Trophoblast cell (in vitro differentiated cells and primary cell): ENCODE measurements at places on chromosomes 2 and 18.
A peak's percentile ranks its signal among the peaks of the same experiment; 100 is the strongest.

- no peak for DNase-seq
These were observed 144.7 kb downstream of the GLI2 start for GRCh38 chr2:120880381-120880780.

DNA sequence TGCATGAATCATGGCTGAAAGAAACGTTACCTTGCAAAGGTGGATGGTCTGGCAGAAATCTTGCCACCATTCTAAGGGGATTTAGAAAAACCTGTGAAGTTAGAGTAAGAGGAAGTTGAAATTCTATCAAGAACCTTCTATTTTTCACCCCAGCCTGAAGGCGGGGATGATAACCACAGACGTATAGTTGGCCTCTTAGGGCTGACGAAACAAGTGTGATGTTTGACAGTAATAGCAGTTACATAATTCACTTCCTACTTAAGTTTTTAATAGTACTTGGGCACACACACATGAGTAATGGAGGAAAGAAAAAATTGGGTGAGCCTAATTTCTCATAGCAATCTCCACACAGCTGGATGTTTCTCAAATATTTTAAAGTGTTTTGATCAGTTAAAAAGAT, 336.6 kb upstream of the SALL3 start:
- peak; percentile 18 for DNase-seq

DNA sequence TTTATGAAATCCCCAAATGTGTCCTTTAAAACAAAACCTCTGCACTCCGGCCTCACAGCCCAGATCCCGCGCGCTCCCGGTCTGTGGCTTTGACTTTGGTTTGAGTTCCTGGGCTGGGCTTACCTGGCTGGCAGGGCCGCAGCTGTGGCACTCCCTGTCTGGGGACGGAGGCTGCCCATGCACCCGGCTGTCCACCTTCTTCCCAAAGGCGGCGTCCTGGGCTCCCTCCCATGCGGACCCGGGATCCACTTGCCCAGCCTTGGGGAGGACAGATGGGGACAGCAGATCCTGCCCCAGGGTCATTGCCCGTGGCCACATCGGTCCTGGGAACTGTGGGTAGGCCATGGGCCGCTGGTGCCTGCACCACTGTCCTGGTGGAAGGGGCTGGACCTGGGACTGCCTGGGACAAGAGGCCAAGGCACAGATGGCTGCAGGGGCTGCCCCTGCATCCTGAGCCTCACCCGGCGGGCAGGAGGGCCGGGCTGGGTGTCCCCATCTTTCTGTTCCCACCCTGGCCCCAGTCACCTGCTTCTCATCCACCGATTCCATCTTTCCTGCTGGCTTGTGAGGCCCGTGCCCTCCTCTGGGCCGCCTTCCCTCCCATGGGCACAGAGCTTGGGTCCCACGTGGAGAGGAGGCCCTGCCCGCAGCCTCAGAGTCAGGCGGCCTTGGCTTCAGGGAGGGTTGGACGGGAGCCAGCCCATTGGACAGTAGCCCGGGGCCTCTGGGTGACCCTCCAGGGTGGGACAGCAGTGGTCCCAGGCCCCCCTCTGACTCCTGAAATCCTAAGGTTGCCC, 27.7 kb downstream of the NFATC1 start:
- no peak for DNase-seq

- DNase-seq = peak; percentile 72
These were observed 145.4 kb downstream of the RTN4 start for GRCh38 chr2:54904836-54905235.

DNA sequence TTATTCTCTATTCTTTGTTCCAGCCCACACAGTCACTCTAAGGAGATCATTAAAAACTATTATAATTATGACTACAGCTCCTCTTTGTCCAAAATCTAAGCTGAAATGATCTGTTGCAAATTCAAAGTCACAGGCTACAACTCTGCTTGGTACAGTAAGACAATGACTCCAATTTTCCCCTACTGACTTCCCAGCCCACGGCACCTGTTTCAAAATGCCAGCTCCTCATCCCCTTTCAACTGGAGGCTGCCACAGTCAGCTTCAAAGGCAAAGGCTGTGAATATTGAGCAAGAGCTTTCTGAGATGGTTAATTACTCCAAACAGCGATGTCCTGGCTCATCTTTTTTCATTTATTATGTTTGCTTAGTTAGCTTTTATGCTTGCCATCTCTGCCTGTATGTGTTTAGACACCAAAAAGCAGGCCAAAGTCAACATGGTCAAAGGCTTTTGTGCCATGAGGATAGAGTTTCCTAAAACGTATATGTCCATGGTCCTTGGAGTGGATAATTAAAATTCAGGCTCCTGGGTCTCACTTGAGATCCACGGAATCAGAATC, 141.1 kb downstream of the DOCK10 start:
- no peak for DNase-seq

- DNase-seq = peak; percentile 87
These were observed 8.6 kb upstream of the CRYBA2 start for GRCh38 chr2:219001577-219002394.

DNA sequence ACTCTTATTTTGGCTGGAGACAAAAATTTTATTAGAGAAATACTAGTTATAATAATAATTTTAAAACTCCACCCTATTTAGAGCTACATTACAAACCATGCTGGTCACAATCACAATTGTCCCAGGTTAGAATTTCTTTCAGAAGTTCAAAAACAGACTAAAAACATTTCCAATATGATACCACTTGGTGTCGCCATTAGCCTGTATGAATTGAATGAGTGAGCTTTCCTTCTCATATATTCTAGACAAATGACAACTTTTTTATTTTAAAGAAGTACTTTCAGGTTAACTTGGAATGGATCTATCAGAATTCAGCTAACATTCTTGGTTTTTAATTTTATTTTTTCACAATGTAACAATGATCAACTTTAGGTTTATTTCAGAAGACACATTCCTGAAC, 48.0 kb downstream of the SERPINB8 start:
- peak; percentile 64 for DNase-seq

DNA sequence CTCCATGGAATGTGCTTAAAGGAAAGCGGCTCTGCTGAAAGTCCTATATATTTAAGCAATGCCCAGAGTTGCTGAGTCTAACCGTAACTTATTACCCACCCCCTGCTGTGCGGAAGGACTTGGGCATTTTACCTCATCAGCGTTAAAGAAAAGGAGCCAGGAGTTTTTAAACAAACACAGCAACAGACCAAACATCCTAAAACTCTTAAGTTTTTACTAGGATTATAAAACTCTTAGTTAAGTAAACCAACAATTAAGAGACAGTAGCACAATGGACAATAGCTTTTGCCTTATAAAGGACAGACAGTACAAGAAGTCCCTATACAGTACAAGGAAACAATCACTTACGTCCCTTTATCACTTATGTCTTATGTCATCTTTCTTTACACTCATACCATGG, 90.2 kb downstream of the ZNF521 start:
- DNase-seq = no peak

DNA sequence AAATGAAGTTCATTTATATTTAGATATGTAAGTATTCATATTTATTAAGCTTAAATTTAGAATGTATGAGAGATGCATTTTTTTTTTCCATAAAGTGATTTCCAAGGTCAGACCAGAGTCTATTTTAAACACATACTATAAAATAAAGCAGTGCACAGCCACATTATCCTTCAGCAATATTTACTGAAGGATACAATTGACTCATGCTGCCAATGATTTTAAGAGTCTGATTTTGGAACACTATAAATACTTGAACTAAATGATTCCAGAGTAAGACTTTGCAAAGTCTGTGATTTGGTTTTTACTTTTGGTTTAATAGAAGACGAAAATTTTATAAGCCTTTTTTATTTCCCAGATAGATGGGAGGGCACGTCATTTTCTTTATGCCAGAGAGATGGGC, 107.1 kb downstream of the EPHA4 start:
- no peak for DNase-seq

GRCh38 chr18:70029163-70029562, 81.5 kb upstream of the CD226 start:
- DNase-seq = no peak

- peak; percentile 71 for DNase-seq
These were observed 7.0 kb upstream of the NXPH2 start for GRCh38 chr2:138787053-138787666.

DNA sequence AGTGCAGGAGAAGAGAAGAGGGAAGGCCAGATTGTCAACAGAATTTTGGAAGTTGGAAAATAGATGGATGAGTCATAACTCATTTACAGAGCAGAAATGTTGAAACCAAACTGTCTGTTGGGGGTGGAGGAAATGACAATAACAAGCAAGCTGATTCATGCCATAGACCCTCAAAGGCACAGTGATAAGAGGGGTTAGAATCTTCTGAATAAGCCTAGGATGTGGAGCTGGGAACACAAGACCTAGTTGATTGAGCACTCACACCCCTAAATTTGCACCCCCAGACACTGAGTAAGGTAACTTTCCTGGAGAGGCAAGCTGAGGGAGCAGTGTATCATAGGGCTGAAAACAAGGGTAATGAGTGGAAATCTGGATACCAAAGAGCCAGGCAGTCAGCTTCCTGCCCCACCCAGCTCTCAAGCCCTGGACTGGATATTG, 141.4 kb downstream of the SCG2 start:
- DNase-seq = peak; percentile 4
